ENCODE measurements at places on chromosomes 2 and 18.

DNA sequence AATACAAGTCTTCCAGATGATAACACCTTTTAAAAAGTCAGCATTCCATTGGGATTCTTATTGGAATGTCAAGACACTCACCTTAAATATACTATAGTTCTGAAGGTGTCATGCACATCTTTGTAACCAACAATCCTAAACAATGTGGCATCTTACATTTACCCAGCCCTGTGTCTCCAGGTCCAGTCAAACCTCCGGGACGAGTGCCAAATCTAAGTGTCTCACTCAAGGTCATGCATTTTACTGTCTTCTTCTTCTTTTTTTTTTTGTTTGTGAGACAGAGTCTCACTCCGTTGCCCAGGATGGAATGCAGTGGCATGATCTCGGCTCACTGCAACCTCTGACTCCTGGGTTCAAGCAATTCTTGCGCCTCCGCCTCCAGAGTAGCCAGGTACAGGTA lies 206.9 kb upstream of the FAM98A start:
- no peak for DNase-seq

DNA sequence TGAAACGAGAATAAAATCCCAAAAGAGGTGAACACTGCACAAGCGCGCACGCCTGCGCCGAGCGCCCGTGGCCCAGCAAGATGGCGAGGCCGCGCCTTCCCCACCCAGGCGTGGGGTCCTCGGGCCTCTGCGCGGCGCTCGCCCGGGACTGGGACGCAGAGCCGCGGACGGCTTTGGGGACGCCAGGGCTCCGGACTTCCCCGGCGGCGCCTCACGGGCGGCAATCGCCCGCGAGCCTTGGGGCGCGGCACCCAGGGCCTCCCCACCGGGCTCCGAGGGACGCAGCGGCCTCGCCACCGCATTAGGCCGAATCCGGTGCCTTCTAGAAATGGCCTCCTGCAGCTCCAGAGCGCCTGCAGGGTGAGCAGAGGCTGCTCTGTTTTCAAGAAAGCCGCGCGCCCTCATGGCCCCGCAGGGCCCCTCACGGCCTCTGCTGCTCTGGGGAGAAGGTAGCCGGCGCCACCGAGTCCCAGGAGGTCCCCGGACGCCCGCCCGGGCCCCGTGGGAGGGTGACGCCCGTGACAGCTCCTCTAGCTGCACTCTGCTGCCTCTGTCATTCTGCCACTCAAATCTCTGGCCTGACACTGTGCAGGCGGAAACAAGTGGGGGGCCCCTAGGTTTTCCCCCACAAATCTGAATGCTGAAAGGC lies 35.9 kb upstream of the POMC start:
- no peak for DNase-seq

DNA sequence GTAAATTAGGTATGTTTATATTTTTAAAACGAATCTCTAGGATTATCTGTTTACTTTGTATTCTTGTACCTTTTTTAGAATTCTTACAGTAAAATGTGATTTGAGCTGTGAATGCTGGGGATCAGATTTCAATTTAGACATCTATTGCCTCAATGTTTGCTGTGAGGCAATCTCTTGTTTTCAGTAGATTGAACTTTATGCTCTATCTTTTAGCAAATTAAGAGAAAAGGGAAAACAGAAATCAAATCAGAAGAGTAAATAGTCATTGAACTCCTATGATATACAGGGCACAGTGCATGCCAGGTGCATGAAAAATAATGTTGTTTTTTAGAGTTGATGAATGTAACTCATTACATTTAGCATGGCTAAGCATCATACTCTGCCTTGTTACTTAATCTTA lies 39.5 kb downstream of the ZC3H6 start:
- no peak for DNase-seq

- peak; percentile 66 for DNase-seq
These were observed 102.2 kb upstream of the RAB6C start for GRCh38 chr2:129877289-129877741.

GRCh38 chr18:27894746-27895145 lies 282.2 kb downstream of the CDH2 start:
- DNase-seq: no peak

- DNase-seq: no peak
These were observed 12.1 kb upstream of the CYBRD1 start for GRCh38 chr2:171509945-171510731.

- no peak for DNase-seq
These were observed 989.7 kb upstream of the CRIM1 start for GRCh38 chr2:35365859-35366258.

DNA sequence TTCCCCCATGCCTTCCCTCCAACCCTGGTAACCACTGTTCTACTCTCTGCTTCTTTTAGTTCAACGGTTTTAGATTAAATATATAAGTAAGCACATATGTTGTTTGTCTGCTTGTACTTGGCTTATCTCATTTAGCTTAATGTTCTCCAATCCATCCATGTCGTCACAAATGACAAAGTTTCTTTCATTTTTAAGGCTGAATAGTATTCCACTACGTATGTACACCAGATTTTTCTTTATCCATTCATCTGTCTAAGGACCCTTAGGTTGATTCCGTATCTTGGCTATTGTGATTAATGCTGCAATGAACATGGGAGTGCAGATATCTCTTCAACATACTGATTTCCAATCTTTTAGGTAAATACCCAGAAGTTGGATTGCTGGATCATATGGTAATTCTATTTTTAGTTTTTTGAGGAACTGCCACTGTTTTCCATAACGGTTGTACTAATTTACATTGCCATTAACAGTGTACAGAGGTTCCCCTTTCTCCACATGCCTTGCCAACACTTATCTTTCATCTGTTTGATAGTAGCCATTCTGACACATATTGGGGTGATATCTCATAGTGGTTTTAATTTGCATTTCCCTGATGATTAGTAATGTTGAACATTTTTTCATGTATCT lies 8.1 kb downstream of the ASB3 start:
- DNase-seq: no peak

DNA sequence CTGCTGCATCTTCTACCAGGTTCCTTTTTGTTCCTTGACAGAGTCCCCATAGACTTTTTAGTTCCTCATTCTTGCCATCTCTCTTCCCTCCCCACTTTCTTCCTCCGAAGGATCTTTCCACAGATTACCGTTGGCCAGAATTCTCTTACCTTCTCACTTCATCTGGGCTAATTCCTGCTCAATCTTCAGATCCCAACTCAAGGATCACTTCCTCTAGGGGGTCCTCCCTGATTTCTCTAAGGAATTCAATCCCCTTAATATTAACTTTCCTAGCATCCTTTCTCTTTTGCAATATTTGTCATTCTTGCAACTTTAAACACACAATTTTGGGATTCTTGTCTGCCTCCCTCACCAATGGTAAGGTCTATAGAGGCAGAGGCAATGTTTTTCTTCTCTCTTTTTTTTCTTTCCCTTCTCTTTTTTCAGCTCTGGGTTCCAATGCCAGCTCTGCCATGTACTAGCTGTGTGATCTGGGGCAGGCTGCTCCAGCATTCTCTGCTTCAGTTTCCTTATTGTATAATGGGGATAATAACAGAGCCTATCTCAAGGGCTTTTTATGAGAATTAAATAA lies 5.4 kb upstream of the KCNE4 start:
- no peak for DNase-seq

DNA sequence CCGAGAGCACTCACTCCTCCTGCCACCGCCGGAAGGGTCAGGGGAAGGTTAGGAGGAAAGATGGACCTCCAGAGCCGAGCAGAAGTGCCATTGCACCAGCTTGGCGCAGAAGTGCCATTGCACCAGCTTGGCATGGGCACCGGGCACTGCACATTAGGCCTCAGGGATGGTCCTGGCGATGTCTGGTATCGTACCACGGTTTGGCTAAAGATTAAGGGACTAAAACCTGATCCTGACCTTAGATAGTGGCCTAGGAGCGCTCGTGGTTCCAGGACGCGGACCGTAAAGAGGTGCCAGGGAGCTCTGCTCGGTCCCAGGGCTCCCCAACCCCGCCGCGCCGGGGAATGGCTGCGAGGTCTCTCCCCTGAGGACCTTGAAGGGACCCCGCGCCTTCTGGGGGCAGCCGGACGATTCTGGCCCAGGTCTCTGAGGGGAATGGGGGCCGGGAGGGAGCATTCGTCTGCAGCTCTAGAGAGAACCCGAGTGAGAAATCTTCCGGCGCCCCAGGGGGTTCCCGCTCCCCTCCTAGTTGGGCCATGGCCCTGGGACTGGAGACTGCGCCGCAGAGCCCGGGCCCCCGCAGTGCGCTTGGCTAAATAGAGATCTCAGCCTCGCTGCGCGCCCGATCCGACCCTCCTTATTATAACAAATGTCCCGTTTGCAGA lies 1.8 kb downstream of the PAX8 start:
- DNase-seq: no peak

DNA sequence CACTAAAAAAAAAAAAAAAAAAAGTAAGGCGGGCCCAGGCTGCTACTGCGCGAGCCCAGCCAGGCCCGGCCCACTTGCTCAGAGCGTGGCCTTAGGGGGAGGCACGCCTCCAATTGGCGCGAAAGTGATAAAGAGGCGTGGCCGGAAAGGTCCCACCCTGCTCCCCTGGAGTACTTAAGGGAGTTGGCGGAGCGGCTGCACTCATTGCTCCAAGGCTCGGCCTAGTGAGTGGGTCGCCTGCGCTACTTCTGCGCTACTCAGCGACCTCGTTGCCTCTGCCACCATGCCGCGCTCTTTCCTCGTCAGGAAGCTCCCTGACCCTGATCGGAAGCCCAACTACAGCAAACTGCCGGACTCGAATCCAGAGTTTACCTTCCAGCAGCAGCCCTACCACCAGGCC lies 36.9 kb downstream of the UNC80 start:
- DNase-seq: no peak

DNA sequence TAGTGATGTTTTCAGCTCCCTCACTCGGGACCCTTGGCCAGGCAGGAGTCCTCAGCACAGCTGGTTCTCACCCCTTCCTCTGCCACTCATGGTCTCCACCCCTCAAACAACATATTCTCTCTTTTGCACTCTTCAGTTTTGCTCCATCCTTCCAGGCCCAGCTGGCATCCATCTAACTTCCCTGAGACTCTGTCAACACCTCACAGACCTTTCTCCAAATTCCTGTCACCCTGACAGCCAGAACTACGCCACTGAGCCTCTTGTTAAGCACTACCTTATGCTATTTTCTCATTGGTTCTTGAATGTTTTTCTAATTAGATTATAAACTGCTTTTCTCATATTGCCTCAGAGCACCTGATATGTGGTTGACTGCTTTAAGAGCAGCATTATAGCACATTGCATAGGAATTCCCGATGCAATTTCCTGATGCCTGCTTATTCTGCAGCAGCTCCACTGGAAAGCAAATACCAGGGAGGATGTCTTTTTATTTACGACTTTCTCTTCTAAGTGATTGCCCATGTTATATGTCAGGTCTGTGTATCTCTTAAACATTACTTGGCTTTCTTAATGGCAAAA lies 12.4 kb upstream of the INO80C start:
- DNase-seq: no peak

GRCh38 chr18:9613550-9614400 lies 584 bp downstream of the PPP4R1 start:
- DNase-seq: peak; percentile 21

DNA sequence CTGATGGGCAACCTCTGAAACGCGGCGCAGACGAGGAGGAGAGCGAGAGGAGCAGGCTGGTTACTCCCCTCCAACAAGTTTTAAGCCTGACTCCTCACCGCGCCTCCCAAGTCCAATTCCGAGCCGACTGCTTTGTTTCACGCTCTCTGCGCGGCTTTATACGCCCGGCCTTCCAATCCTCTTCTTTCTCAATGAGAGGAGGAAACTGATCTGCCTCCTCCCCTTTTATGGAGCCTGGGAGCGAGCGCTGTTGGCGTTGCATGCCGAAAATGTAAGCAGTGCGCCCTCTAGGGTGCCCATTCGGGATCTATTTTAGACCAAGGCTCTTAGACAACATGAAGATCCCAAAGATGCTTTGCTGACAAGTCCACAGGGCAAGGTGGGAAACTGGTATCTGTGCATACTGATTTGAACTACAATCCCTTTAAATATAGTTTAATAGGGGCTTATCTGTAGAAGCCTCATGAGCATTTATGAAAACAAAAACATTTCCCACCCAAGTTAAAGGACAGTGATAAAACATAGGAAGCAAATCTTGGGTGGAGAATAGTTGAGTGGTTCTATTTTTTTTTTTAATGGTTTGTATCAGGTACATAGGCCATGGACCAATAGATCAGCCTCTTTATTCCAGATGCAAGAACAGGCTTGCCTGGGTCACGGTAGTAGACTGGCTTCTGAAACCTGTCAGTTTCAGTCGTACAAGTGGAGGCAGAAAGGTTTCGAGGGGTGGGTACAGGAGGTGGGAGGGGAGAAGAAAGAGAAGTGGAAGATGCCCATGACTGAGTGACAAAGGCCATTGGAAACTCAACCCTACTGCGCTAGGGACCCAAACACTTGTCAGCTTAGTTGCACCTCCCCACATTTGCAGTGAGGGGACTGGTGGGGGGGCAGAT lies at the start of gene RND3:
Gene RND3 (minus strand): TSS at position 131 of the 893 bp plus-strand sequence. CDS start 250 bp downstream, outside the sequence.
- DNase-seq: no peak

DNA sequence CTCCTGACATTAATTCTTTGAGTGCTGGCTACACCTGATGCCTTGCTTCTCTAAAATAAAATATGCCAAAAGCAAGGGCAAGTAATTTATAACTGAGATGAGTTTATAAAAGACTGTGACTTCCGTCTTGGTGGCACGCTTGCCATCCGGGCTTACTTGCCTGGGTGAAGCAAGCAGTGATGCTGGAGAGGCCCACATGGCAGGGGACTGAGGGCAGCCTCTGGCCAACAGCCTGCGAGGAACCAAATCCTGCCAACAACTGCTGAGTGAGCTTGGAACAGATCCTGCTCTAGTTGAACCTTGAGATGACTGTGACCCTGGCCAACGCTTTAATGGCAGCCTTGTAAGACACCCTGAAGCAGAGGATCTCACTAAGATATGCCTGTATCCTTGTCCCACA lies 96.1 kb upstream of the CAPN13 start:
- no peak for DNase-seq

DNA sequence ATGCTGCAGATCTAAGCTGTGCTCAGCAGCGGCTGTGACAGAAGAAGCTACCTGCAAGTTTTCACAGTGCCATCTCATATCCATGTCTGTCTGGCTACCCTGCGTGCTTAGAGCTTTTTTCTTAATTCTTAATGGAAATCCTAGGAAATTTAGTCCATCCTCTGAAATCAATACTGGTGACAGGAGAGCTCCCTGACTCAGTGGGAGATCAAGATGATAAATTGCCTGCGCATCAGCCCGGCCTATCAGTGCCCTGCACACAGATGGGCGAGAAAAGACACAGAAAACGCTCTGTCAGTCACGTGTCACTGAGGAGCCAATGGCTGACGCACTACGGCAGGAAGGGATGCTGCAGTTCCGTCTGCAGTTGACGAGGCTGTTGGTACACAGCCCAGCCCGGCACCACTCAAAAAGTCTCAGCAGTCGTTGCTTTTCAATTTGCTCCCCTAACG lies 819.6 kb upstream of the FSHR start:
- DNase-seq: peak; percentile 34

DNA sequence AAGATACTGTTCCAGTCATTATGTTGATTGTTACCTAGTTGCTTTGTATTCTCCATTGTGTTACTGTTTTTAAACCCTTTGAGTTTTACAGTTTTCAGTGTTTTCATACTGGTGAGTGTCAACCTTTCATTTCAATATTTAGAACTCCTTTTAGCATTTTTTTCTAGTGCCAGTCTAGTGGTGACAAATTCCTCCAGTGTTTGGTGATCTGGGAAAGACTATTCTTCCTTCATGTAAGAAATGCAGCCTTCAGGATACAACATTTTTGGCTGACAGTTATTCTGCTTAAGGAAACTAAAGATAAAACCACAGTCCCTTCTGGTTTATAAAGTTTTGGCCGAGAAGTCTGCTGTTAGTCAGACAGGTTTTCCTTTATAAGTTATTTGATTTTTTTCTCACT lies 143.8 kb downstream of the ETAA1 start:
- DNase-seq: no peak

- no peak for DNase-seq
These were observed 433.0 kb downstream of the ZEB2 start for GRCh38 chr2:144086965-144087364.

- DNase-seq: no peak
These were observed 226.1 kb downstream of the ANKRD30B start for GRCh38 chr18:14974088-14974487.
